ENCODE measurements at places on chromosomes 6 and 20.

DNA sequence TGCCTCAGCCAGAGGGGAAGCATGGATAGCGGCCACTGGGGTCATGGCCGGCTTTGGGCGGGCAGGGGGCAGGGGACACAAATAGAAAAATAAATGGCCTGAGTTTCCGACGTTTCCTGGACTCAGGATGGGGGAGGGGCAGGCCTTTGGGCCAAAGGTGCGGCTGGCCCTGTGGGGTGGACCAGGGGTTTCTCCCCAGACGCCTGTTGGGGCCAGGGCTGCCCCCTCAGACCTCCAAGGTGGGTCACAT, 6.4 kb upstream of the TCEA2 start:
- DNase-seq = no peak

GRCh38 chr6:5159162-5159561, 74.0 kb downstream of the PPP1R3G start:
- no peak for DNase-seq

DNA sequence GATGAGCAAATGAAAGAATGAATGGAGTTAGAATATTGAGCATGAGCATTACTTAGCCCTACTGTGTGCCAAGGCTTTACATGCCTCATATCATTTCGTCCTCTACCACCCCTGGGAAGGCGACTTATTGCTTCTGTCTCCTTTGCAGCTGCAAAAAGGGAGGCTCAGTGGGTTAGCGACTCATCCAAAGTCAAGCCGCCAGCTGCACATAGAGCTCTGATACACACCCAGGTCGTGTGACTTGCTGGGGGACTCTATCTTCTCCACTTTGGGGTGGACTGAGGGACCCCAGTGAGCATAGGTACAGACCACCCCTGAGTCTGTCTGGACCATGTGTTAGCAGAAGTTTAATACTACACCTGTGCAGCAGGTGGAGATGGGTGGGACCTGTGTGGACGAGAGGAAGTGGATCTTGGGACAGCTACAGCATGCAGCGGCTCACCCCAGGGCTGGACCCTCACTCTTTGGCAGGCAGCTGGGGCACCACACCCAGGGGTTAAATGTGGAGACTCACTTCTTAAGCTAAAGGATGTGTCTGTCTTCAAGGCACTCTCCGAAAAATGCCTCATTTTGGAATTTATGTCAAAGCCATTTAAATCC, 36.2 kb upstream of the ANGPT4 start:
- no peak for DNase-seq

DNA sequence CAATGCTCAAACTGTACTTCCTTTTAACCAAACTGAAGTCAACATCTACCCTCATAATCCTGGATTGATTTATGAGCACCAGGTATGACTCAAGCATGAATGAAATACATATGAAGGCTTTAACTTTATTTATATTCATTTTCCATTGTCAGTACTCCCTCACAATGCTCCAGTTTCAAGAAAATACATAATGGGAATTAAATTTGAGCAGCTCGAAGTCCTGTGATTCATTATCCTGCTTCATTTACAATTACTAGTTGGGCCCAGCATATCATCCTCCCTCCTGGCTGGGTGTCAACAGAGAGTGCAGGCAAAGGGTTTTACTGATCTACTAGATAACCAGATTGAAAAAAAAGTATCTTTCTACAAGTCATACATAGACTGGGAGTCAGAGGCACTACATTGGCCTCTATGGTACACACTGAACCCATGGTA, 10.1 kb downstream of the SAMHD1 start:
- DNase-seq = no peak

- DNase-seq = no peak
Observed at GRCh38 chr20:21191839-21192238, 66.0 kb downstream of the KIZ start.

DNA sequence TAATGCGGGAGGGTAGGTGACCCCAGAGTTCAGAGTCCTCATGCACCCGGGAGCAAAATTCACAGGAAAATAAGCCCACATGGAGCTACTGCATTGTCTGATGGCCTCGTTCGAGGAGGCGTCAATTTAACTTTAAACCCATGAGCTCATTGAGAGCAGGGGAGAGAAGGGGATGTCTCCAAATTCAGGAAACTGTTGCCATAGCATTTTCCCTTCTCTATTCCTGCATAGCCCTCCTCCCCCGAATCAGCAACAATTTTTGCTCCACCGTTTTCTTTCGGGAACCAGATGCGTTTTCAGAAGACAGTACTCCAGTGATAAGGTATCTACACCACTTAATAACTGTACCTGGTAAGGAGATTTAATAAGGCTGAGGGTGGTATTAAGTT, 324 bp upstream of the LAMP5 start:
- DNase-seq = no peak

- DNase-seq = no peak
Observed at GRCh38 chr6:136378888-136379287, 89.2 kb upstream of the BCLAF1 start.

DNA sequence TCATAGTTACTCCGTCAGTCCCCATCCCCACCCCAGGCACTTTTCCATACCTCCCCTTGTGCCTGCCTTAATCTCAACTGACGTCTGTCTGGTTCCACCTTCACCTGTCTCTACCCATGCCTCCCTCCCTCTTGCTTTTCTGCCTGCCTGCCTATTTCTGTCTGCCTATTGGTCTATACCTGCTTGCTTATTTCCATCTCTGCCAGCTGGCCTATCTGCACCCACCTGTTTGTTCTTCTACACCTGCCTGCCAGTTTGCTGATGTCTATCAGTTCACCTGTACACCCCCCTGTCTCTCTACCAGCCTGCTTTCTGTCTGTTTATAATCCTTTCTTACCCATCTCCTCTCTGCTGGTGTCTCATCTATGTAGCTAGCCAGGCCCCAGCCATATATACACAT, 87.5 kb downstream of the RALGAPA2 start:
- DNase-seq = no peak

Measured in NCI-H1436 treated with DMSO at 0.1 percent for 48 hours (cell line).